ENCODE measurements at places on chromosomes 6 and 20.

DNA sequence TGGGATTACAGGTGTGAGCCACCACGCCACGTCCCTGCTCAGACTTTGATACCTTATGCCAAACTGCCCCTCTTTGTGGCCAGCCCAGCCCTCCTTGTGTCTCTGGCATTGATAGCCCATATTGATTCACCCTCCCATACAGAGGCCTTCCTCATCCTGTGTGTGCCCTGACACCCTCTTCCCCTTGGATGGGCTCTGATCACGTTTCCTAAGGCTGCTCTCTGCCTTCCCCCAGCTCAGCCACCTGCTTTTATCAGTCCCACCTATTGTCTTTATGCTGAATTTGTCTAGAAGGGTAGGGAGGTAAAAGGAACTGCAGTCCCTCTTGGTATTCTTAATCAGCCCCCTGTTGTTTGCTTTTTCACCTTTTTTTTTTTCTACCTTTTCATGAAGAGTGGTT lies 95.9 kb downstream of the CDKAL1 start:
- no peak for DNase-seq

- no peak for DNase-seq
These were observed 15.3 kb upstream of the ABRACL start for GRCh38 chr6:139013185-139013800.

DNA sequence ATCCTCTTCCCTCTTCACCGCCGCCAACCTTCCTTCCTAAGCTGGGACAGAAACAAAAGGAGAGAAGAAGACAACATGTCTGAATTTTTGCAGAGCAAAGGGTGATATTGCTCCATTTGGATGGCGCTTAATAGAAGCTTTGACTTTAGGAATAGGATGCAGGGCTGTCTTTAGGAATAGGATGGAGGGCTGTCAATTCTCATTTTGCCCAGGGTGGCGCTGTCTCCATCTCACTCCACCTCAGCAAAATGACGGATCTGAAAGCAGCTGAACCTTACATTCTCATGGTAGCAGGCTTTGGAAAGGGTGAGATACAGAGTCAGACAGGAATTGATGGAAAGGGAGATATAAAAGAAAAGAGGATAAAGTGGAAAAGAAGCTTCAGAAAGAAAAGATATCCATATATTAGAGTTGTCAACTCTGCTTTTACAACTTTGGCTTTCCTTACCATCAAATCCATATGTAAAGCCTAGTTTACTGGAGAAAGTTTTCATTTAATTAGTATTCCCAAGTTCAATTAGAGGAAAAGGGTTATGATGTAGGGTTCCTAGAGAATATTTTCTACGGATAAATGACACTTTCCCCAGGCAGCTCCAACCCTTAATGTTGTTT lies 2.4 kb downstream of the MTCL3 start:
- DNase-seq, result peak; percentile 61

DNA sequence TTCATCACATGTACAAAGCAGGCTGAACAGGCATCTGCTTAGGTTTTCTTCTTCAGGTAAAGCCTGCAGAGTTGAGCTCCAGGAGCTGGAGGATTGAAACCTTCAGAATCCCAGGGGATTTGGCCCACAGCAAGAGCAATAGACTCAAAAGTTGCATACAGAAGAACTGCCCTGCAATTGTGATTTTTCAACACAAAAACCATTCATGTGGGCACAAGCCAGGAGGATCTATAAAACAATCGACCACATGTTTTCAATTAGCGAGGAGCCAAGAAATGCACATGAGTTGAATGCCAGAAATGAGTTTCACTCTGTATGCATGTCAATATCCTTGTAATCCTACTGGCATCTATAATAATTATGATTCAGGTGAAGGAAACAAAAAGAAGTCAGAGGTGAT lies 576.4 kb downstream of the HDGFL1 start:
- DNase-seq, result no peak

- no peak for DNase-seq
These were observed 55.2 kb downstream of the YTHDF1 start for GRCh38 chr20:63160641-63161175.

- no peak for DNase-seq
These were observed 13.1 kb downstream of the ACSS1 start for GRCh38 chr20:25044660-25045342.

- DNase-seq, result no peak
These were observed 90.0 kb upstream of the BEND3 start for GRCh38 chr6:107205058-107205998.

DNA sequence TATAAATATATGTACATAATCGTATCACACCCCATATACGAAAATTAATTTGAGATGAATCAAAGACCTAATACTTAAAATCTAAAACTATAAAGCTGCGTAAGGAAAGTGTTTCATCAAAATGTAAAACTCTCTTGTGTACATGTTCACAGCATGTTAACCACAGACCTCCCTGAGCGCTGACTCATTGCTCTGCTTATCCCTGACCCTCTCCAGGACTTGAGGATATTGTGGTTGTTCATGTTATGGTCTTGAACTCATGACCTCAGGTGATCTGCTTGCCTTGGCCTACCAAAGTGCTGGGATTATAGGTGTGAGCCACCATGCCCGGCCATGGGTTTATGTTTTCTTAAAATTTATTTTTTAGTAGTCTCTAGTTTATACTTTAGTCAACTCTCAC lies 14.2 kb downstream of the FAM83B start:
- DNase-seq, result no peak

GRCh38 chr6:225121-225721 lies 67.1 kb upstream of the DUSP22 start:
- DNase-seq, result peak; percentile 35

- DNase-seq, result no peak
These were observed 259.6 kb downstream of the BCKDHB start for GRCh38 chr6:80366051-80366450.

DNA sequence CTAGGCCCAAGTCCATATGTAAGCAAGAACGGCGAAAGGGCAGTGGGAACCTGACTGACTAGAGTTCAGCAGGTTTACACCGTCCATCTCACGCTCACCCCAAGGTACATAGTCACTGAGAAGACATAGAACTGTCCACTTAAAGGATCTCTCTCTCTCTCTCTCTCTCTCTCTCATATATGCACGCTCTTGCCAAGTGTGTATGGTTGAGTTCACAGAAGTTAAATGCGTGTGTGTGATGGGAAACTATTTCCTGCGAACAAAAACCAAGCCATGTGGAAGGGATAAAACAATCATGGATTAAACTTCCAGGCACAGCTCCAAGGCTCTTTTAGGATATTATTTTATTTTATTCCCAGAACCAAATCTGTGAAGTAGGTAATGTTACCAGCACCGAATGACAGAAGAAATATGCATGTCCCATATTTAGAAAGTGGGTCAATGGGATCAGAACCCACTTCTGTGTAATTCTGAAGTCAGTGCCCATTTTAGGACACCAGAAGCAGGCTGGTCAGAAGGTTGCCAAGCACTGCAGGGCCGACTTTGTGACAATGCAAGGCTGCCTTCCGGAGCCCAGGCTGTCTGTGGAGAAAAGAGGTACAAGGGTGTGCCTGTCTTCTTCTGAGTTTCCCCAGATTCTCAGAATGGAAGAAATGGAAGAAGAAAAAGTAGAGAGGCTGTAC lies 49.2 kb upstream of the MAP7 start:
- no peak for DNase-seq

GRCh38 chr6:145763742-145764141 lies 28.4 kb upstream of the EPM2A start:
- no peak for DNase-seq

GRCh38 chr20:5751856-5752255 lies 1.7 kb downstream of the SHLD1 start:
- DNase-seq, result no peak

DNA sequence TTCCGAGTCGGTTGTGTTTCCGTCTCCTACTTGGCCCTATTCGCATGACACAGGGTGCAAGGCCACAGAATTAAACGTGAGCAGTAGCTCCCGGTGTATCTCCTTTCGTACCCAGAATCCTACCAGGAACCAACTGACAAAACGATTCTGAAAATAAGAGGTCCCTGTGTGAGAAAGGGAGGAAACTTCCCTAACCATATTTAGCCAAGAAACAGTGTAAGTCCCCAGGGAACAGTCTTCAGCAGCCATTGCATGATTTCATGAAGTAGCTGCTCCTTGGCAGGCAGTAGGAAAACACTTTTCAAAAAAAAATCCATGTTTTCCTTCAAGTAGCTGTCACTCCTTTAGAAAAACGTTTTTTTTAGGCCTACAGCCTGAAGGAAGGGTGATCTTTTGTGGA lies 46.9 kb downstream of the PDE10A start:
- DNase-seq, result peak; percentile 28

- DNase-seq, result no peak
These were observed 11.9 kb downstream of the PRR18 start for GRCh38 chr6:166296035-166296883.

GRCh38 chr6:736657-737446 lies 43.9 kb upstream of the EXOC2 start:
- DNase-seq, result no peak

GRCh38 chr20:32167552-32167951 lies 40.0 kb downstream of the PLAGL2 start:
- no peak for DNase-seq

DNA sequence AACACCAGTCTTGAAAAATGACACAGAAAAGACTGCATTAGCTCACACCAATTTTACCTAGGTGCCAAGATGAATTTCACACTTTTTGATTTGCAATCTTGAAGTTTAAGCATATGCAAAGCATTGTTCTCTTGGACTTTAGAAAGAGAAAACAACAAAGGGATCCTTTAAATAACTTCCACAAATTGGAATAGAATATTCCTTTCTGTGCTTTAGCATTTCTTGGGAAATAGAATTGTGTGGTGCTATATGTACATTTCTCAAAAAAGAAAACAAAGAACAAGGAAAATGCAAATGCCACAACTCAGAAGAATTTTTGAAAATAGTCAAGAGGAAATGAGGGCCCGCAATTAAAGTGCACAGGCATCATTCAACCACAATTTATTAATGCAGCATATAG lies 17.0 kb downstream of the HTR1B start:
- no peak for DNase-seq

DNA sequence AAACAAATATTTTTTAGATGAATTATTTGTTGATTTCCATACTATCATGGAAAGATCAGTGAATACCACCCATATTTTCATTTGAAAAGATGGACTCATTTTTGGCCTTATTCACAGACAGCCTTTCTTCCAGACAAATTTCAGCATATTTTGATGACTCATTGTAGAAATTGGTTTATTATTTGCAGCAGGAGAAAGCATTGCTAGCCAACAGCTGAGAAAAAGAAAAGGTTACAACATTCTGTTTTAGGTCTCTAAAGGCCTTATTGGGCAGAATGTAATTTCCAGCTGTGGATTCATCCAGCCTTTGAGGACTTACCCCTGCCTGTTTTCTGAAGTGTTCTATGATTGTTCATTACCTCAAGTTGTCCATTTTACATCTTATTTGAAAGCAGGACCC lies 201.9 kb downstream of the PLCB4 start:
- no peak for DNase-seq

DNA sequence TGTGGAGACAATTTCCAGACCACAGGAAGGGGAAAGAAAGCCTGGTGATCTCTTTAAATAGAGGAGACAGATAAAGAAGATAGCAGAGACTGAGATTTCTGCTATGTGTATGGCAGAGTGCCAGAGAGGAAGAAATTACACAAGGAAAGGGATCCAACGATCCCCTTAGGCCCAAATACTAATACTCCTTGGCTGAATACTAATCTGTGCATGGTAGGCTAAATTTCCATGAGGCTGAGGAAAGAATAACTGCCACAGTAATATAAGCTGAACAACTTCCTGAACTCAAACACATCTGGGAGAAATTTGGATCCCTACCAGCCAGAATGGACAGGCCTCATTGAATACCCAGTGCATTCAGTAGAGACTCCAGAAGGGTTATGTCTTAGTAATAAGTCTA lies 83.3 kb upstream of the TNFAIP3 start:
- DNase-seq, result no peak

- DNase-seq, result no peak
These were observed 40.3 kb downstream of the MDFI start for GRCh38 chr6:41678511-41679084.

- peak; percentile 1 for DNase-seq
These were observed 132.7 kb upstream of the SLC24A3 start for GRCh38 chr20:19079536-19080299.

DNA sequence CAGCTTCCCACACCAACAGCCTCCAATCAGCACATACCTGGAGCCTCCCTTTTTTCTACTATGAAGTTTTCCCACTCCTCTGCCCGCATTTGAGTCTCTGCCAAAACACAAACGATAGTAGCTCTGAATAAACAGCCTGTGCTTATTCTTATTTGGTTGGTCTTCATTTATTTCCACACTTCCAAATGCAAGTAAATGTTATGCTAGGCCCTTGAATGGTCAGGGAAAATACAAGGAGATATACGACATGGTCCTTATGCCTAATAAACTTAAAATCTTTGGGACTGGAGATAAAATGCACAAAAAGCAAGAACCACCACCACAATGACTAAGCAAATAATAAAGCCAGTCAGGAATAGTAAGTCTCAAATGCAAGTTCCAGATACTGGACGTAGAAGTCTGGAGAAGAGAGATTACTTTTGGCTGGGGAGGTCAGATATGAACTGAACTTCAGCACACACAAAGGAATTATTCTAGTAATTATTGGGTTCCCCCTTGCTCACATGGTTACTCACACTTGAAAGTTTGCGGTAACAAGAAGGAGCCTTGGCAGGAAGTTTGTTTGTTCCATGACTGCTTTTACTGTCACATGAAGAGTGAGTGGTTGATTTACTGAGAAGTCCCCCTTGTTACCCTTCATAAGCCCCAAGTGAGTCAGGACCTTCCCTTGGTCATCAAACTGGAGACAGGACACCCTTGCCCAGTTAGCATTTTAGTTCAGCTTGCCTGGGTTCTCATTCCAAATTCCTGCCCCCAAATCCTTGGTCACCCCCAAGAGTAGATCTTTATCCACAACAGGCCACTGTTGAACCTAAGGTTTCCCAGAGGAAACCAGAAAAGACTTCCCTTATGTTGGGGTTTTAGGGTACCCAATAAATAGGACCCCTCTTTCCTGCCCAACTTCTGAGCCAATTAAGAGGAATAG lies 511.2 kb upstream of the JARID2 start:
- no peak for DNase-seq

GRCh38 chr20:63619505-63619904 lies 7.4 kb downstream of the GMEB2 start:
- DNase-seq, result no peak

DNA sequence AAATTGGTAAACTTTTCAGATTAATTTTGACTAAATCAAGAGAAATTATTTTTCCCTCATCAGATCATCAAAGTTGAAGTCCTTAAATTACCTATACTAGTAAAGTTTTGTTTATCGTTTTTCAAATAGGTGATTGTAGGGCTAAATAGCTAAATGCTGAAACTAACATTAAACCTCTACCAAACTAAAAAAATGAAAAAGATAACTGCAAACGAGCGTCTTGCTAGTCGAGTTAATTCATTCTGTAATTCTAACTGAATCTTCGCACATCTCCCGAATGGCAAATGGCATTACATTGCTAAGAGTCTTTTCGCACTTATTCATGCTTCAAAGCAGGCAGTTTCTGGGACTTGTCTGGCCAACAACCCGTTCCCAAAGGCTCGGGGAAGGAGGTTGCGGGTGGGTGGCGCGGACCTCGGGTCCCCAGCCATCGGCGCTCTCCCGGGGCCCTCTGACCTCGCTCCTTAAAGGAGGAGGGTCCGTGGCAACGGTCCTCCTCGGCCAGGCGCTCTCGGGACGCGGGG lies 43.8 kb downstream of the POPDC3 start:
- DNase-seq, result no peak

- peak; percentile 33 for DNase-seq
These were observed 21.5 kb downstream of the ASIP start for GRCh38 chr20:34262488-34263288.
